ENCODE measurements at places on chromosomes 5 and 9.

- no peak overlapping the region for H3K27ac ChIP-seq
- H3K4me3 ChIP-seq, result no peak overlapping the region
- no peaks in the 10 kb centered on the region for H3K36me3 ChIP-seq
- no peaks in the 10 kb centered on the region for H3K4me1 ChIP-seq
- no peak for DNase-seq
Observed at GRCh38 chr9:134516464-134516863, 125.1 kb upstream of the COL5A1 start.

DNA sequence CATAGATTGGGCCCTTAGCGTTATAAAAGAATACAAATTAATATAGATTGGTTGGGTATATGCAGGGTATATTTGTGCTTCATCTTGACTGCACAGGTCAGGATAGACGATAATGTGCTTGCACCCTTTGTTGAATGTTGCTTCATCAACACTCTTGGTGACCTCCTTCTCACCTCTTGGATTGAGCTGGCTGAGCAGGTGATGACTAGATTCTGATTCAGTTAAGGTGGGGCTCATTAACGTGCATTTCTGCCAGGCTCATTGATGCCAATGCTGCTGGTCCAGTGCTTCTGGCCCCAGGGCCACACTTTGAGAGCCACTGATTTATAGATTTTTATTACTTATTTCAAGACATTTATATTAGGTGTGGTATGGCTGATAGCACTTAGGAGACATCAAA, 27.7 kb downstream of the PCSK5 start:
- no peaks in the 10 kb centered on the region for H3K27me3 ChIP-seq
- no peaks in the 10 kb centered on the region for H3K36me3 ChIP-seq
- H3K4me1 ChIP-seq, result peaks cover 65% of the 10 kb centered on the region

- H3K4me3 ChIP-seq, result no peak overlapping the region
- no peaks in the 10 kb centered on the region for H3K36me3 ChIP-seq
Observed at GRCh38 chr5:122498163-122498562, 186.1 kb downstream of the SNCAIP start.

GRCh38 chr9:71816916-71817451, 48.7 kb upstream of the CEMIP2 start:
- peak overlapping the region; percentile 94 for H3K27ac ChIP-seq
- DNase-seq, result no peak
- no peaks in the 10 kb centered on the region for H3K36me3 ChIP-seq

DNA sequence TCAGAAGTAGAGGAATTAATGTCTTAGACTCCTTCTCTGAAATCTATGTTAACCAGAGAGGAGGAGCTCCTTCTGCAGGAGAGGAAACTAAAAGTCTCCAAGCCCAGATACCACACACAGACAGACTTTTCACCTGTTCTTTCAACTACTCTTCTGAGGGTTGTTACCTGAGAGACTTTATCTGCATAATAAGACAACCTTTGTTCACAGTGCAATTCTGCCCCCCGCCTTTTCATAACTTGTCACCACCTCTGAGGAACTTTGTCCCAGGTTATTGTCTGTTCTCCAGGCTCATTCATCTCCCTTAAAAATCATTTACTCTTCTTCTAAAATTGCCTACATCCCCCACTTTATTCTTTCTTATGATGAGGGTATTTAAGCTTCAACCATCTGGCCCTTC, 9.4 kb upstream of the GALNT10 start:
- no peaks in the 10 kb centered on the region for H3K36me3 ChIP-seq
- no peak for DNase-seq
- H3K27ac ChIP-seq, result no peak overlapping the region
- peaks cover 5% of the 10 kb centered on the region for H3K4me1 ChIP-seq
- H3K27me3 ChIP-seq, result peaks cover 13% of the 10 kb centered on the region
- no peak overlapping the region for H3K4me3 ChIP-seq
